WERI-Rb-1 (cell line): ENCODE measurements at places on chromosomes 3 and 15.

- no peak for DNase-seq
These were observed 53.5 kb downstream of the MSL2 start for GRCh38 chr3:136142592-136142991.

GRCh38 chr3:126358816-126359181, 1.6 kb upstream of the KLF15 start:
- DNase-seq, result no peak

DNA sequence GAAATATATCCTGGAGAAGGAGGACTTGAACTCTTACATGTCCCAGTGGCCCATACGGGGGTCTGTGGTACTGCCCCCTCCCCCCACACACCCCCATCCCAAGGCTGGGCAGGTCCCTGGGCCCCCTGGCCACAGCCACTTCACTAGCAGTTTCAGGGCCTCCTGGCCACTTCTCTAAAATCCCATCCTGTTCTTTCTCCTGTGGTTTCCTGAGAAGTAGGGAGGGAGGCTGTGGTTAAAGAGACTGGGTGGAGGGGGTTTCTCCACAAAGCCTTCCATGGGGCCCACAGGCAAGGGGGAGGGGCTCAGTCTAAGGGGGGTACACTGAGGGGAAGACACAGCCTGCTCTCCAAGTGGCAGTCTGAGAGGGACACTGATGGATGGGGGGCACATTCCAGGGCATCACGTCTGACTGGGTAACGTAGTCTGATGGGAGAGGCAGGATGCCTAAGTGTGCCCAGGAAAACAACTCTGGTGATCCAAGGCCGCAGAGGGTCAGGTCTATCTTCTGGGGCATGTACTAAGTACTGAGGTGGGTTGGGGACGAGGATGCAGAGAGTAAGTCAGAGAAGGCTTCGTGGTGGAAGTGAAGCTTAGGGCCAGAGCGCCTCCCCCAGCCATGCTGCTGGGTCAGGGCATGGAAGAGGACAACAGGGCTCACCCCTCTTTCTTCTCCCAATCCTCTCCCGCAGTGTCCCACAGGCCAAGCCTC, 48.0 kb upstream of the C15orf39 start:
- no peak for DNase-seq

- no peak for DNase-seq
These were observed 4.3 kb upstream of the RHCG start for GRCh38 chr15:89500397-89501270.

- no peak for DNase-seq
These were observed 299.6 kb upstream of the C2CD4B start for GRCh38 chr15:62464705-62465104.

DNA sequence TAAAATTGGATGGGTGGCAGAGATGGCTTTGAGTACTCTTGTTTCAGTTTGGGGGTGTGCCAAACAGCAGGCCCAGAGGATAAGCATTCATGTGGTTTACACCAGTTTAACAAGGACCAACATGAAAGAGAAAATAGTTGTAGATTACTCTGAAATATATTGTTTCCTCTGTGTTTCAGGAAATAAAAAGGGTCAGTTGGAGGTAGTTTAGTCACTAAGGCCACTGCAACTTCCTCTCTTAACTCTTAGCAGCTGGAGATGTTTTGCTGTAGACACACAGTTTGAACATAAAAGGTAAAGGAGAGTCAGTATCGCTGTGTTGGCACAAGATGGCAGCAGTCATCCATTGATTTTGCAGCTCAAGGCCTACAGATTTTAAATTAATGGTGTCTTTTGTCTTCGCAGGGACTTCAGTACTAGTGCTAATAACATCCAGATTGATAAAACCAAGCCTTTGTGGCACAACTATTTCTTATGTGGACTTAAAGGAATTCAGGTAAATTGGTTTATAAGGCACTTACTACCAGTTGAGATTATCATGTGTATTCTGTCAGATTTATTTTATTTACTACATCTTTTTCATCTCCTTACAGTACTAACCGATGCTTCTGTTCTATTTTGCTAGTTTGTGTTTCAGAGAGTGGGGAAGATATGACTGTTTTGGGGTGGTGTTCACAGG, 65.5 kb downstream of the GALK2 start:
- peak; percentile 55 for DNase-seq

GRCh38 chr15:28178290-28178689, 79.2 kb upstream of the OCA2 start:
- no peak for DNase-seq

- DNase-seq, result no peak
These were observed 101.2 kb downstream of the SEC22A start for GRCh38 chr3:123302961-123303360.

- no peak for DNase-seq
These were observed 43.9 kb downstream of the SH3BP5 start for GRCh38 chr3:15288331-15289035.

- DNase-seq, result no peak
These were observed 27.5 kb downstream of the HERC1 start for GRCh38 chr15:63805993-63806980.

- DNase-seq, result no peak
These were observed 159.8 kb downstream of the WNT5A start for GRCh38 chr3:55327131-55327920.
